ENCODE measurements at places on chromosomes 6 and 20.

DNA sequence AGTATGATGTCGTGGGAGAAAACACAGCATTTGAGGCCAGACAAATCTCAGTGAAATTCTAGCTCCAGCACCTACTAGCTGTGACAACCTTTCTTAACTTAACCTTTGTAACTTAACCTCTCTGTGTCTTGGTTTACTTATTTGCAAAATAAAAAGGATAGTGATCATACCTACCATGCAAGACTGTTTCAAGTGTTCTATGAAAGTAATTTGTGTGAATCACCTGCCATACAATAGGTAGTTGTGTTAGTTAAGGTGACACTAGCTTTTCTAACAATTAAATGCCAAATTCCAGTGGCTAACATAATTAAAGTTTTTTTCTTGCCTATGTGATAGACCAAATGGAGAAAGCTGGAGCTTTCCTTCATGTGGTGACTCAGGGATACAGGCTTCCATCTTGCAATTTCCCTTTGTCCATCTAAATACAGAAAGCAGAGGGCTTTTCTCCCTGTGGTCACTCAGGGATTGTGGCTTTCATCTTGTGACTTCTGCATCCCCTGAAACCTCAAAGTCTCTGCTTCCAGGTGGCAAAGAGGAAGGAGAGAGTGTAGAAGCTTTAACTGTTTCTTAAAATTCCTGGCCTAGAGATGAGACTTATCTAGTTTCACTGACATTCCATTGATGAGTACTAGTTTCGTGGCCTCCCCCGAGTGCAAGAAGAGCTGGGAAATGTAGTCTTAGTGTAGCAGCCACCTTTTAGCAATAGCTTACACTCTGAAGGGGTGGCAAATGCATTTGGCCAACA is 311.4 kb downstream of the CLIC5 start:
- 0 out of 3 replicates have a peak, but pooled peaks have one; percentile 48 for ATAC-seq

DNA sequence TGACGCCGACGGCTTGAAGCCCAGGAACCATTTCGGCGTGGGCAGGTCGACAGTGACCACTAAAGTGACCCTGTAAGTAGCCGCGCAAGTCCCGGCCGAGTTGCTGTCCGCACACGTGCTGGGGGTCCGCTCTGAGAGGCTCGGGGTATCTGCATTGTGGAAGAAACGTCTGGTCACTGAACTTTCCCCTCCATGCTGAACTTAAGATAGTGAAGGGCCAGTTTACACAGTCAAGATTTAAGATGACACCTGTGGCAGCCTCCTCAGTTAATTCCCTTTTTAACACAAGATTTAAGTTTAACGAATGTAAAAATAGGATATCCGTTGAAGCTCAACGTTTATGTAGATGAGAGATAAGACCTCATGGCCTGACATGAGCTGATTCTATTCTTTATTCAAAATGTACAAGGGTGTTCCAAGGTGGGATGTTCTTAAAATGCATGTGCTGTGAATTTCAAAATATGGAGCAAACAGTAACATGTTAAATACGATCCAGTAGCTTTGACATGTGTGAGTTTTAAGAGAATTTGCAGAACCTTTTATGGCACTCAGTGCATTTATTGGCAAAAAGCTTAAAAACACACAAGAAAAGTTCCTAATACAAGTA is 116.2 kb downstream of the RTN4IP1 start:
- ATAC-seq: no peak

DNA sequence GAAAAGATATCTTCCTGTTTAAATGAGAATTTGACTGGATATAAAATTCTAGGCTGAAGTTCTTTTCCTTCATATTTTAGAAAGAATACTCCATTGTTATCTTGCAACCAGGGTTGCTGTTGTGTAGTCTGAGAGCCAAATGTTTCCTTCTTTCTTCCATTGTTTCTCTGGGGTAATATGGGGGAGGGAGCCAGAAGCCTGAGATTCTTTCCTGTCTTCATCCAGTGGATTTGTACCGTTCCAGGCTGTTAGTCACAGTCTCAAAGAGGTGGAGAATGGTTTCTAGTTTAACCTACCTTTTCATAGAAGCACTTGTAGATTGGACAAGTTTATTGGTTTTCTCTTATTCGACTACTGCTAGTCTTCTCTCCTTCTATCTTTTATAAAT is 6.1 kb upstream of the ULBP3 start:
- ATAC-seq: no peak

GRCh38 chr20:37323985-37324384 is 22.0 kb upstream of the SRC start:
- peak; percentile 79 for ATAC-seq

- ATAC-seq: no peak
Measured at GRCh38 chr6:55822005-55822404, 53.4 kb downstream of the BMP5 start.

DNA sequence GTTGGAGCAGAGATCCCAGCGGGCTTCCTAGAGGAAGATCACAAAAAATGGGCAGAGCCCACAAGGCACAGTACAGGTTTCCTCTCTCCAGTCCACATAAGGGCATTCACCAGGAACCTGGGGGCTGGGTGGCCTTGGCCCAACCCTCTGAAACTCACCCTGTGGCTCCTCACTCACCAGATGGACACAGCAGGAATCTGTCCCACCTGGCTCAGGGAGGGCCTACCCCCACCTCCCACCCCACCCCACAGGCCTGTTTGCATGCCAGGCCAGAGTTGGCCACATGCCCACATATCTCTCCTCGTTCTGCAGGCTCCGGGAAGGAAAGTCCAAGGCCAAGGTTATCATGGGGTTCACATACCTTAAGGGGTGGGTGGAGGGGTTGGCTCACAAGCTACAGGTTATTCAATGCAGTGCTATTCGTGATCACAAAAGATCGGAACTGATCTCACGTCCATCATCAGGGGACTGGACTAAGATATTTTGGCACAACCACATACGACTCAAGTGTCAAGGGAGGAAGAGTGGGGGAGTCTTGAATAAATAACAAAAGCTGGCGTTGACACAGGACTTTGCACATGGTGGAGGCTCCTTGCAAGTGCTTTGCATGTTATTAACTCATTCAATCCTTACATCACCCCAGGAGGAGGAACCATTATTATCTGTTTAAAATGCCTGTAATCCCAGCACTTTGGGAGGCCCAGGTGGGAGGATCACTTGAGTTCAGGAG is 13.0 kb downstream of the RIPOR3 start:
- no peak for ATAC-seq

- ATAC-seq: peak; percentile 72
Measured at GRCh38 chr20:32004963-32005362, 5.3 kb upstream of the CCM2L start.

DNA sequence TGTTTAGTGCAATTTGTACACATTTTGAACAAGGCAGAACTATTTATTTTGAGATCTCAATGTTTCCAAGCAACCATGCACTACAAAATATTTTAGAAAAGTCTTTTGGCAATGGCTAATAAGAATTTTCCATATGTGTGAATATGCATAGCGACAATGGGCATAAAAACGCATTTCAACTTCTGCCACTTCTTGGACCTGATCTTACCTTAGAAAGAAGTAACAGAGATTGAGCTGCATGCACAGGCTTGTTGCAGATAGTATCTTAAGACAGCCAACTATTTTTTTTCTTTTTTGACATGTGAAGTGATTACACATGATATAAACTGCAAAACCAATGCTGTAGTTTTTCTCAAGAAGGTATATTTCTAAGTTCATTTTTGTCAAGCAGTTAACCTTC is 210.4 kb upstream of the PHACTR1 start:
- no peak for ATAC-seq

- peak; percentile 93 for ATAC-seq
Measured at GRCh38 chr20:57698116-57698866, 11.5 kb downstream of the PMEPA1 start.

- ATAC-seq: peak; percentile 30
Measured at GRCh38 chr6:37314487-37315156, 39.2 kb upstream of the RNF8 start.

- no peak for ATAC-seq
Measured at GRCh38 chr6:168110437-168110836, 31.4 kb upstream of the FRMD1 start.

- no peak for ATAC-seq
Measured at GRCh38 chr6:52725535-52726192, 37.6 kb downstream of the GSTA2 start.

GRCh38 chr6:134145786-134146185 is 93.4 kb upstream of the SLC2A12 start:
- ATAC-seq: peak; percentile 96

DNA sequence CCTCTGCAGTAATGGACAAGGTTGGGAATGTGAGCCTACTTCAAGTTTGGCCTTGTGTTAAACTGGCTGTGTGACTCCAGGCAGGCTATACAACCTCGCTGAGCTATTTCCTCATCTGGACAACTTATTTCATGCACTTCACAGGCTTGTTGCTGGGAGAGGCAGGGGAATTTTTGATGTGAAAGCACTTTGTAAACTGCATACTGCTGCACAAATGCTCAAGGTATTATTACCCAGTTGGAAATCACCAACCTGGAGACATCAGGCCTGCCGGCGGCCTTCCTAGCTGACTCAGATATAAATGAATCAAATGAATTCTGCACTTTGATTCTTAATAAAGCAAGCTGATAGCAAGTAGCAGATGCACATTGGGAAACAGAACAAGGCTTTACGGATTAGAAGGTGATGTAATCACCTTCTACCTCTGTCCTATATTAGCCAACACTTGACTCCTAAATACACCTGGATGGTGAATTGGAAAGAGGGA is 10.1 kb downstream of the JARID2 start:
- ATAC-seq: no peak

- no peak for ATAC-seq
Measured at GRCh38 chr20:43976547-43976946, 61.9 kb downstream of the TOX2 start.

- no peak for ATAC-seq
Measured at GRCh38 chr6:42140756-42141602, 1.4 kb downstream of the C6orf132 start.

- ATAC-seq: peak; percentile 23
Measured at GRCh38 chr6:133888929-133889556, at the start of gene TCF21. TCF21 (plus strand) TSS chr6:133889113; CDS start chr6:133889398, 285 bp downstream.

DNA sequence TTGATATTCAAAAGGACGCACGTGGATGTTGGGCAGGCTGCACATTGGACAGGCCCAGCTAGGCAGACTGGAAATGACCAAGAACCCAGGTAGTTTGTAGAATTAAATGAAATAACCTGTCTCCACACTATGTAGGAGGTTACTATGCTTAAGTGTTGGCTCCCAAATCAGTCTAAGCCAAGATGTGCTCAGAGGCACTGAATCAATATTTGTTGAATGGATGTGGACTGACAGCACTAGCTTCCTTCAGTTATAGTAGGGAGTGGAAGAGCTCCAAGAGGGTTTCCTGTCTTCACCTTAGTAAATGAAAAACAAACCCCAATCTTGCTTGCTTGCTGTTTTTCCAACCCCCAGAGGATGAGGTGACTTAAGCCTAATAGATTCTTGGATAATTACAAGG is 180.5 kb downstream of the JARID2 start:
- ATAC-seq: no peak

DNA sequence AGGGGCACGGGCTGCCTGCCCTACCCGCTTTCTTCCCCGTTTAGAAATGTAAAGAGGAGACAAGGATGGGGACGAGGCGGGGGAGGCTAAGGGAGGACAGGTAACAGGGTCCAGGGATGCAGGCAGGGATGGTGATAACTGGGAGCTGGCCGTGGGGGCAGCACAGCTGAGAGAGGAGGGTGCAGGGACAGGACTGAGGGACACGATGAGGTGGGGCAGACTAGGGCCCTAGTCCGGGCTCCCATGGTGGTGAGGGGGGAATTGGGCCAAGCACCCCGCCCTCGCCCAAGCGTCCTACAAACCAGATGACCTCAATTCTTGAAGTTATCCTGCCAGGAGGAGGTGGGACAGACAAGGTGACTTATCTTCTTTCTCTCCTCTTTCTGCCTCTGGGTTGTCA is 44.4 kb upstream of the MDFI start:
- ATAC-seq: no peak

GRCh38 chr6:138250053-138250452 is 31.8 kb upstream of the PBOV1 start:
- ATAC-seq: no peak

DNA sequence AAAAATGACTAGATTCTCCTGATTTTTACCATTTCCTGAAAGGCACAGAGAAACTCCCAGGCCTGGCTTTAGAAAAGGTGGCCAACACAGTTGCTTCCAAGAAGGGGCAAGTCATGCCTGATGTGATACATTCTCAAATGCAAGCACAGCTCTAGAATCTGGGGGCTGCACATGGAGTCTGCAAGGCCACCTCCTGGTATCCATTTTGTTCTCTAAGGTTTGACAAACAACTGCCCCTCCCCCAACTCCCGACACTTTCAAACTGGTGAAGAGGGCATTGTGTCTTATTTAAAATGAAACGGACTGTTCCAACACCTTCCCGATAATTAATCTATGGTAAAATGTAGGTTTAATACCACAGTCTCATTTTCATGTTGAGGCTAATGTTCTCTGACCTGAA is 220.2 kb upstream of the CEP162 start:
- ATAC-seq: no peak

- no peak for ATAC-seq
Measured at GRCh38 chr6:153435787-153436186, 304.7 kb upstream of the RGS17 start.

DNA sequence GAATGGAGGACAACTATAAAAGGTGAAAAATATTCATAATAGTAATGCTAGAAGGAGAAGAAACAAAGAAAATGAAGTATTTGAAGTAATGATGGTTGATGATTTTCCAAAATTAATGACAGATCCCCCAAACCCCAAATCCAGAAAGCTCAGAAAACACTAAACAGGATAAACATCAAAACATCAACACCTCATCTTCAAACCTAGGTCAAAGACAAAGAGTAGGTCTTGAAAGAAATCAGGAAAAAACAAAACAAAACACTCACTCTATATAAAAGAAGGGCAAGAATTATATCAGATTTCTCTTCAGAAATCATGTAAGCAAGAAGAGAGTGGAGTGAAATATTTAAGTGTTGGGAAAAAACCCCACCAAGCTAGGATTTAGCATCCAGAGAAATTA is 38.7 kb downstream of the RANBP9 start:
- no peak for ATAC-seq

GRCh38 chr20:31816221-31816620 is 2.9 kb upstream of the MYLK2 start:
- ATAC-seq: no peak

DNA sequence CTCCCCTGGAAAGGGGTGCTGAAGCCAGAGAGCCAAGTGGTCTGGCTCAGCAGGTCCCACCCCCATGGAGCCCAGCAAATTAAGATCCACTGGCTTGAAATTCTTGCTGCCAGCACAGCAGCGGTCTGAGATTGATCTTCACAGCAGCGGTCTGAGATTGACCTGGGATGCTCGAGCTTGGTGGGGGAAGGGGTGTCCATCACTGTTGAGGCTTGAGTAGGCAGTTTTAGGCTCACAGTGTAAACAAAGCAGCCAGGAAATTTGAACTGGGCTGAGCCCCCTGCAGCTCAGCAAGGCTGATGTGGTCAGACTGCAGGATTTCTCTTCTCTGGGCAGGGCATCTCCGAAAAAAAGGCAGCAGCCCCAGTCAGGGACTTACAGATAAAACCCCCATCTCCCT is 41.3 kb upstream of the B3GAT2 start:
- ATAC-seq: no peak

- no peak for ATAC-seq
Measured at GRCh38 chr20:48319943-48320584, 507.7 kb downstream of the PREX1 start.

GRCh38 chr6:63795006-63795405 is 159.4 kb downstream of the PHF3 start:
- no peak for ATAC-seq

All from SK-N-SH treated with all-trans-retinoic acid at 6 μM for 48 hours (cell line).